IPS DF 6.9 (cell line): ENCODE measurements at places on chromosomes 1 and 21.

GRCh38 chr1:228149406-228150119 is at the start of gene GJC2:
Gene GJC2, plus strand, starts transcription at chr1:228149930. Its CDS starts 7,829 bp downstream, at chr1:228157759.
- no peak for DNase-seq
- H3K27ac ChIP-seq, result no peak within 1 kb of the TSS
- H3K27me3 ChIP-seq, result no peaks in the 10 kb centered on the region

DNA sequence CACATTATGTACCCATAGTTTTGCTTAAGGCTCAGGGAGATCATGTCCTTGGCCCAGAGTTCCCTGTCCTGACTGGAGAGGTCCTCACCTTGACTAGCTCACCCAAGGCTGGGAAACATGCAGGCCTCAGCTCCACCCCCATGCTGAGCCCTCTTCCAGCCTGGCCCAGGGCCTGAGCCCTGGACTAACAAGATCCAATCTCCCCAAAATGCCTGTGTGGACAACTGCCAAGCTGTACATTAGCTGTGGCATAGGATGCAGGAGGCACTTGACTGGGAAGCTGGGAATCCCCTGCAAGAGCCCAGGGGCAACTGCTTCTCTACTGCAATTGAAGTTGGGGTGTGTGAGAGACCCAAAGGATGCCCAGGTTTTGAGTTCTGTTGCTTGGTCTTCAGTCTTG is 2.1 kb downstream of the LINGO4 start:
- DNase-seq, result no peak
- H3K27ac ChIP-seq, result no peak overlapping the region
- no peaks in the 10 kb centered on the region for H3K27me3 ChIP-seq
- no peaks in the 10 kb centered on the region for H3K36me3 ChIP-seq
- no peak overlapping the region for H3K4me3 ChIP-seq

DNA sequence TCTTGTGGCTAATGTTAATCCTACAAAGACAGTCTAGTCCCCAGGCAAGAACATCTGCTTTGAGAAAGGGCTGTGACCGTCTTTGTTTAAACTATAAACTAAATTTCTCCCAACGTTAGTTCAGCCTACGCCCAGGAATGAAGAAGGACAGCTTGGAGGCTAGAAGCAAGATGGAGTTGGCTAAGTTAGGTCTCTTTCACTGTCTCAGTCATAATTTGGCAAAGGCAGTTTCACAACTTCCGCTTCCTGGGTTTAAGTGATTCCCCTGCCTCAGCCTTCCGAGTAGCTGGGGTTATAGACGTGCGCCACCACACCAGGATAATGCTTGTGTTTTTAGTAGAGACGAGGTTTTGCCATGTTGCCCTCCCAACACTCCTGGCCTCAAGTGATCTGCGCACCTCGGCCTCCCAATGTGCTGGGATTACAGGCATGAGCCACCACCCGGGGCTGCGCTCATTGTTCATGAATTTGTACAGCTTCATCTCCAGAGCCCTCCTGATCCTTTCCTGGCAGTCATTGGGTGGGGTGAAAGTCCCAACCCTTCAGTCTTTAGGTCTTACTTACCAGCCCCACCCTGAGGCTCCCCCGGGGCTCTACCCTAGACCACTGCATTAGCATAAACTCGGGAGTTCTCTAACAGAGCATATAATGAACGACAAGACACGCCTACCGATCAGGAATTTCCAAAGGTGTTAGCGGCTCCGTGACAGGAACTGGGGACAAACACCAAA is 4.9 kb upstream of the MASP2 start:
- H3K27me3 ChIP-seq, result no peaks in the 10 kb centered on the region
- no peak overlapping the region for H3K4me3 ChIP-seq
- DNase-seq, result no peak
- H3K4me1 ChIP-seq, result peaks cover 4% of the 10 kb centered on the region; the same call in 1 of the 2 replicates

GRCh38 chr1:64891448-64891825 is 74.9 kb downstream of the JAK1 start:
- H3K4me3 ChIP-seq, result no peak overlapping the region
- H3K36me3 ChIP-seq, result no peaks in the 10 kb centered on the region
- H3K27me3 ChIP-seq, result no peaks in the 10 kb centered on the region
- H3K4me1 ChIP-seq, result peaks cover 4% of the 10 kb centered on the region
- DNase-seq, result no peak

DNA sequence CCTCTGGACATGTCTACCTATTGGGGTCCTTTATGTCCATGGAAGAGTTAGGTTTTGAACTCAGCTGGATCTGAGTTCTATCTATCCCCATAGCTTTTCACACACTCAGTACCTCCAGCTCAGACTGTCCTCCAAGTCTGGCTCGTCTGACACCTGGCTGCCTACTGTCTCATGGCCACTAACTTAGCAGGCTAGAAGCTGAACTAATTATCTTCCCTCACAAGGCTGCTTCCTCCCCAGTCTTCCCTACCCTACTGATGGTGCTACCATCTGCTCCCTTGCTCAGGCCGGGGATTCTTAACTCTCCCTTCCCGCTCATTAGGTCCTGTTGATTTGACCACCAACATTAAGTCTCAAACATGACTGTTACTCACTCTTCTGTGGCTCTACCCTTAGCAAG is 13.4 kb downstream of the VANGL2 start:
- H3K4me1 ChIP-seq, result peaks cover 8% of the 10 kb centered on the region
- DNase-seq, result no peak
- no peak overlapping the region for H3K4me3 ChIP-seq
- H3K27me3 ChIP-seq, result no peaks in the 10 kb centered on the region
- peaks cover 17% of the 10 kb centered on the region for H3K36me3 ChIP-seq
- no peak overlapping the region for H3K27ac ChIP-seq

- no peak overlapping the region for H3K4me3 ChIP-seq
- H3K36me3 ChIP-seq, result no peaks in the 10 kb centered on the region
- H3K27me3 ChIP-seq, result no peaks in the 10 kb centered on the region
- H3K27ac ChIP-seq, result no peak overlapping the region
- no peaks in the 10 kb centered on the region for H3K4me1 ChIP-seq
- DNase-seq, result no peak
Measured at GRCh38 chr1:115136706-115137105, 47.4 kb upstream of the TSPAN2 start.

DNA sequence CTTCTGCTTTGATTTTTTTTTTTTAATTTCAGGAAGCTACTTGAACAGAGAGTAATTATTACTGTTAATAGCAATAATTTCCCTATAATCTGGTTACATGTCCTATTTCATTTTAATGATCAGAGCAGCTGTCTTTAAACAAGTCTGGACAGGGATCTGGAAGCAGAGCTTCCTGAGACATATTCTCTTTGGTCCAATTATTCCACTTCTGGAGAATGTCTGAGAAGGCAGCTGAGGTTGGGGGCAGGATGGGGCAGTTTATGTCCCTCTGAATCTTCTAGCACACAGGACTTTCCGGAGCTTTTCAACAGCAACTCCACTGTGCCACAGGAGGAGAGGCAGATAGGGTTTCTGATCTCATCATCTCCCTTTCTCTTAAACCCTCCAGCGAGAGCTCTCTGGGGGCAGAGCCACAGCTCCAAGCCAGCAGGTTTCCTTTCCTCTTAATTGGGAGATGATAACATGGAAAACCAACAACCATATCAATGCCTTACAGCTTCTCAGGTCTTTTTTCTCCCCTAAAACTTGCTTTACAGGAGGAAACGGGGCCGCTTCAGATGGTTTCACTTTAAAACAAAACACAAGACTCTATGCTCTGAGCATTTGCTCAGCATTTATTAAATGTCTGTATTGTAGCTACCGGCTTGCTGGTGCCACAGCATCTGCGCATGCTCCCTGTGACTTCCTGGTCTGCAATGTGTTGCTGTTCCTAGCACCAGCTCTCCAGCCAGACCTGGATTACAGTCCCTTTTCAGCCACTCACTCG is 425.7 kb upstream of the USP24 start:
- H3K4me3 ChIP-seq, result no peak overlapping the region
- H3K36me3 ChIP-seq, result no peaks in the 10 kb centered on the region
- H3K4me1 ChIP-seq, result no peaks in the 10 kb centered on the region
- no peak for DNase-seq

DNA sequence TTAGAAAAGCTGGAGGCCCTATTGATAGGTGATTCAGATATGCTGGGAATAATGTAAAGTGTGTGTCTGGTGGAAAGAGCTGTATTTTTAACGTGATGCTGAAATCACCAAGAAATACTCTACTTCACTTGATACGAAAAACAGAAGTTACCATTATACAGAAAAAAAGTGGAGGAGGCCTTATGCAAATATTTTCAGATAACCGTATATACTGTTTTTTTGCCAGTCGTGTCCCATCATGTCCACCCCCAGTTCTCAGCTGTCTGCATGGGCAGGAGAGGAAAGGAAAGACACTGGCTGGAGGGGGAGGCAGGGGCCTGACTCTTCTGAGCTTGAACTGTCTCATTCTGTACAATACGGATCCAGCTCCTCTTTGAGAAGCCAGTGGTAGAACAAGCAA is 51.1 kb downstream of the KCNJ6 start:
- H3K27ac ChIP-seq, result no peak overlapping the region
- H3K36me3 ChIP-seq, result no peaks in the 10 kb centered on the region
- H3K4me1 ChIP-seq, result no peaks in the 10 kb centered on the region
- DNase-seq, result no peak

DNA sequence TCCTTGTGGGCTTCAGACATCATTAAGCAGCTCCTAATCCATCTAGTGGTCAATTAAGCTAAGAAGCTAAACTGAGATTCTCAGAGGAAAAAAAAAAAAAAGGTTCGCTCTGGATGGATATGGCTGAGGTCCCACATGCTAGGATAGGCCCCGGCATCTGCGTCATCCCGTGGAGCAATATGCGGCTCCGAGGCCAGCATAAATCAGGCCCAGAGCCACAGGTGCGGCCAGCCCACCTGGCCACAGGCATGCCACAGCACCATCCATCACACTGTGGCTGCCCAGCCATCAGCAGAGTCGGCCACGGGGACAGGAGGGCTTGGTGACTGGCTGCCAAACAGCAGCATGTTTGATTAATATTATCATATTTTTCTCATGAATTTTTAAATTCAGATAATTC is 106.9 kb upstream of the TIAM1 start:
- DNase-seq, result no peak
- H3K4me3 ChIP-seq, result no peak overlapping the region
- H3K27me3 ChIP-seq, result no peaks in the 10 kb centered on the region
- H3K27ac ChIP-seq, result no peak overlapping the region

DNA sequence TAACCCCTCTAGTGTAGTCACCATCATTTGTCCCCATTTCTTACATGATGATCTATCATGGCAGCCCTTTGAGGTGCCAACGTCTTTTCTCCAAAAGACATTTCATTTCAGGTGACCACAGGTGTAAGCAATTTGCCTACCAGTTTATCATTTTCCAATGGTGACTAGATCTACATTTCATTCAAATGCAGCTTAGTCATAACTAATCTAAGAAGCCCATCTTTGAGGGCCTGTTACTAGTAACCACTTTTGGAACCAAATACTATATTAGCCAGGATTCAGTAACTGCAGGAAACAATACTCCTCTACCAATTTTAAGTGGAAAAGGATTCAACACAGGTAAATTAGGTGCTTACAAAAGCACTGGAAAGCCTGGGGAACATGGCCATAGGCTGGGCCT is 30.6 kb upstream of the TMEM54 start:
- no peaks in the 10 kb centered on the region for H3K4me1 ChIP-seq
- no peaks in the 10 kb centered on the region for H3K36me3 ChIP-seq
- no peak overlapping the region for H3K27ac ChIP-seq
- no peak for DNase-seq

DNA sequence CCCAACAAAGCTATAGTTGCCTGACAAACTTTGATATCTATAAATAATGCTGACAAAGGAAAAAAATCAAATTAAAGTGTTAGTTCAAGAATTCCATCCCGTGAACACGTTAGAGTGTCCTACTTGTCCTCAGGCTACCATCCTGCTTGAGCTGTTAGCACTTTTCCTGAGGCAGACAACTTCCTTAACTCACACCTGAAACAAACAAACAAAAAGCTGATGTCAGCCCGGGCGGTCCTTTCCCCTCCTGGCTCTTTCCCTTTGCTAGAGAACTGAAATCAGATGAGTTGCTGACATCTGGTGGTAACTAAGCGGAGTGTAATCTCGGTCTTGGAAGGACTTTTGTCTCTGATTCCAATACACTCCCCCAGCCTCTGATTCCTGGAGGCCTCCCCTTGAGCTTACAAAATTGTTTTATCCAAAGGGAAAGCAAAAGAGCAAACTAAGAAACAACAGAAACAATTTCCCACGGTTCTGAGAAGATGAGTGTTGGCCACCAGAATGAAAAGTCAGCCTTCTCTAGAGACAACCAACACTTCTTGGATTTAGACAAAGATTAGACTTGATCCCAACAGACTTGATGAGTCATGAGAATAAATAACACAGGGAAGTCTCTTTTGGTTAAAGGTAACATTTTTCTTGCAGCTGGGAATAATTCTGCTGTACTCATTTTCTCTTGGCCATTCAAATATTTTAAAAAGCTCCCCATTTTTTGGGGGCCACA is 135.4 kb downstream of the PROX1 start:
- H3K27ac ChIP-seq, result no peak overlapping the region
- no peaks in the 10 kb centered on the region for H3K4me1 ChIP-seq
- peak; percentile 54 for DNase-seq
- H3K4me3 ChIP-seq, result no peak overlapping the region
